ENCODE measurements at places on chromosomes 12 and 14.

- DNase-seq: peak; percentile 38
Observed at GRCh38 chr12:32107359-32108267, 966 bp downstream of the BICD1 start.

DNA sequence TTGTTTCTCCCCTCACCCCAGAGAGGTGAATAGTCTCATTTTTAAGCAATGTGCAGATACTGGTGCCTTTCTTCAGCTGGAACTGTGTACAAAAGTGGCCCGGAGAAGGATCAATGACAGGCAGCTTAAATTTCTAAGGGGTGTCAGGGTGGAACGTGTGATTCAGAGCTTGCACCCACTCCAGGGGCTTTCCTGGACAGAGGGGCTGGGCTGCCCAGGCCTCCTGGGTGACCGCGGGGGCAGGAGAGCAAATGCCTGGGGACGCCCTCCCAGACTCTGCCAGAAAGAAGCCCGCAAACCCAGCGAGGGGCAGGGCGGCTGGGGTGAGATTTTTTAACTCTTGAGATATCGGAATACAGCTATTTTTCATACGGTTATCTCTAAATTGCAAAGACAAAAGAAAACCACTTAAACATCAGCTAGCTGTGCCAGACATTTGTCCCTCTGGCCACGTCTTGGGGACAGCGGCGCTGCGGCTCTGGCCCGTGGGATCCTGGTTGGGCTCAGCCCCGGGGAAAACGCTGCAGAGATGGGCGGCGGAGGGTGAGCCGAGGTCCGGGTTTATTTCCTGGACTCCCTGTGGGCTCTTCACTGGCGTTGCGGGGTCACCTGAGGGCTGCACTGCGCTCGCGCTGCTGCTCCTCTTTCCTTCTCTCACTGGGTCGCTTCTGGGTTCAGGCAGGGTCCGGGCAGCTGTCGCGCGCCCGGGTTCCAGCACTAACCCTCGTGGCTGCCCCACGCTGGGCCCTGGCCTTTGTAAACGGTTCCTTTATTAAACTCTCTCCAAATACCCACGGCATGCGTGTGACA is 35.8 kb downstream of the NFKBIA start:
- no peak for DNase-seq

DNA sequence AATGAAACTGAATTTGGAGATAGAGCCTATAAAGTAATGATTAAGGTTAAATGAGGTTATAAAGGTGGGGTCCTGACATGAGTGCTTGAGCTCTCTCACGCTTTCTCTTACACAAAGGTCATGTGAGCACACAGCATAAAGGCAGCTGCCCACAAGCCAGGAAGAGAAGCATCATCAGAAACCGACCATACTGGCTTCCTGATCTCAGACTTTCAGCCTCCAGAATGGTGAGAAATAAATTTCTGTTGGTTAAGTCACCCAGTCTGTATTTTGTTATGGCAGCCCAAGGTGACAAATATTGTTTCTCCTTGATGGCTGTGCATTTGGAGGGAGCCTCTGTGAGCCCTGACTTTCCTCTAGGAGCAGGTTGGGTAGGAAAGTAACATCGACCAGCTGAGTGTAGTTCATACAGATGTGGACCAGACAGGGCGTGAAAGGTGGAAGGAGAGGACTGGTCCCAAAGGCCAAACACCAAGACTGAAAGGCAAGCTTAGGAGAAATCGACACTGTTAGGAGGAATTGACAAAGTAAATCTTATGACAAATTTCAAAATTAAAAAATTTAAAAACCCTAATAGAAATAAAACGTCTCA is 97.6 kb upstream of the SLC38A2 start:
- DNase-seq: no peak

GRCh38 chr12:22792138-22792537 is 167.2 kb downstream of the ETNK1 start:
- DNase-seq: no peak

- no peak for DNase-seq
Observed at GRCh38 chr12:51392556-51393237, 1.5 kb upstream of the GALNT6 start.

DNA sequence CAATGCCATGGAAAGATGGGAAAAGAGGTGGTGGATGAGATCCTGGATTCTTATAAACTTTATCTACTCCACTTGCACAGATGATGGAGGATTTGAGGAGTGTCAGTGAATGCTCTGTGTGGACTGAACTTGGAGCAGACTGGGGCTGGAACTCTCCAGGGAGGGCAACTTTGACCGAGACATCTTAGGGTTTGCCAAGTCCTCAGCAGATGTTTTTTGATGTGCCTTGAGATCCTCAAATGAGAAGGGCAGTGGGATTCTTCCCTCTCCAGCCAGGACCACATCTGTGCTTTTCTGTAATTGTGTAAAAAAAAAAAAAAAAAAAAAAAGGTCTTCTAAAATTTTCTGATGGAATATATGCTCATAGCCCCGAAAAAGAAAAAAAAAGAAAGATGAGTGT is 23.0 kb upstream of the MYL2 start:
- no peak for DNase-seq

GRCh38 chr12:4282103-4282891 is 8.7 kb downstream of the CCND2 start:
- DNase-seq: no peak

DNA sequence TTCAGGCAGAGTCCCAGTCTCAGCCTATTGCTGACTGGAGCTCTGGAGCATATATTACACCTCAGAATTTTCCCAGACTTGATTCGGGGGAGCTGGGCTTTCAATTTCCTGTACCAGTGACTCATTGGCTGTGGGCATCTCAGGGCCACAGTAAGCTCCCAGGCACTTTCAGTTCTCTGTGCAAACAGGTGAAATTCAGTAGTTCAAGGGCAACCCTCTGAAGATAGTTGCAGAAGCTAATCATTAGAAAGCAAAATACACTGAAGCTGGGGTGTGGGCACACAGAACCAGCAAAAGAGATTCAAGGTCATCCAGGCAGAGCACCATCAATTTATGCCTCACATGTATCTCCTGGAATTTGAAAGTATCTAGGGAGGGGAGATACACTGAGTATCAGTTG is 8.1 kb upstream of the NIN start:
- no peak for DNase-seq

DNA sequence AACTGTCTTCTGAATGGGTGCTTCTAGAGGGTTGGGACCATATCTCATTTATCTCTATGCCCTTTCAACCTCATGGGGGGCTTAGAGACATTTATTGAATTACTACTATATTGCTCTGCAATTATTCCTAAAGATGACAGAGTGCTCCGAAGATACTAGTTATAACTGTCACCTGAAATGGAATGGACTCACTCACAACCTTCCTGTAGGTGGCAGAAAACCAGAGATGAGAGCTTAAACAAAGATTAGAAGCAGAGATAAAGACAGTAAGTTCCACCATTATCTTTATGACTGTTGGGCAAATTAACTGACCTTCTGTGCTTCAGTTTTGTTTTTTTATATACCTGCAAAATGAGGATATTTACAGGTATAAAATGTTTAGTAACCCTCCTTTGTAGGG is 31.5 kb upstream of the GTF2A1 start:
- DNase-seq: no peak

- DNase-seq: no peak
Observed at GRCh38 chr12:68189821-68190242, 30.3 kb upstream of the IFNG start.

DNA sequence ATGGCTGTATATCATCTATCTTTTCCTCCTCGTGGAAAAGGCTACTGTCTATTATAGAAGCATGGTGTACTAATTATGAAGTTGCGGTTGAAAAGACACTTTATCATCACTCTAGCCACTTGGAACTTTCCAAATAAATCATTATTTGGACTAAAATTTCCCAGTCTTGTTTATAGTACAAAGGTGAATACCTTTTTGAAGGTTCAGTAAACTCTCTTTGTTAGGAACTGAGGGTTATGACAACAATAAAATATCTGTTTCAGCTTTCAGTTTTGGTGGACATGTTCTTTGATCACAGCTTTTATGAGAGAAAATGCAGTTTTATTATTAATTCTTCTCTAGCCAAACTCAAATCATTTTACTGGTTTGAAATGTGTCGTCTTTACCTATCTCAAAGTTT is 216.7 kb downstream of the FBXL14 start:
- DNase-seq: no peak

GRCh38 chr14:65565948-65566347 is 153.4 kb downstream of the FUT8 start:
- no peak for DNase-seq

GRCh38 chr12:116996093-116996492 is 85.3 kb downstream of the FBXW8 start:
- DNase-seq: no peak

DNA sequence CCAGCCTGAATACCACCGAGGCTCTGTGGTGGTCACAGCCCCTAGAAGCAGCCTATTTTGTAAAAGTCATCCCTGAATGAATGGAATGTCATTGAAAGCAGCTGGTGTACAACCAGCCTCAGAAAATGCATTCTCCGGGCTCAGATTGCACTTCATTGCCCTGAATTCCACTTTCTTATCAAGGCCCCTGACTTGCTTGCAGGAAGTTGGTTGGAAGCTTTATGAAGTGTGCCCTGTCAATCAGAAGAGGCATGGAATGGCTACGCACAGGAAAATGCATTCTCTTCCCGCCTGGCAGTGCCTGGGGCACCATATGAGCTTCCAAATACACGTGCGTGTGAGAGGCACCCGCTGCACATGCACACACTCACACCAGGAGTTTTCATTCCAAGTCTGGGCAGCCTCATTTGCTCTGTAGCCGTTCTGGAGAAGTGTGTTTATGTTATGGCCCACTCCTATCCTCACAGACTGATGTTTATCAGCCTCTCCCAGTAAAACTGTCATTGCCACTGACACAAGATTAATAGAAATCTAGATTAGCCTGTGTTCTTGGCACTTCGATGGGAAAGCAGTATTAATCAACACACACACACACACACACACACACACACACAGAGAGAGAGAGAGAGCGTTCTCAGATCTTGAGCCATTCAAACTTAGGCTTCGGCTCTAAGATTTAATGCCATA is 63.9 kb downstream of the NUAK1 start:
- DNase-seq: no peak

GRCh38 chr14:47148686-47149085 is 497.1 kb upstream of the RPL10L start:
- no peak for DNase-seq

- DNase-seq: peak; percentile 60
Observed at GRCh38 chr12:121926874-121927706, 8.7 kb downstream of the CFAP251 start.

DNA sequence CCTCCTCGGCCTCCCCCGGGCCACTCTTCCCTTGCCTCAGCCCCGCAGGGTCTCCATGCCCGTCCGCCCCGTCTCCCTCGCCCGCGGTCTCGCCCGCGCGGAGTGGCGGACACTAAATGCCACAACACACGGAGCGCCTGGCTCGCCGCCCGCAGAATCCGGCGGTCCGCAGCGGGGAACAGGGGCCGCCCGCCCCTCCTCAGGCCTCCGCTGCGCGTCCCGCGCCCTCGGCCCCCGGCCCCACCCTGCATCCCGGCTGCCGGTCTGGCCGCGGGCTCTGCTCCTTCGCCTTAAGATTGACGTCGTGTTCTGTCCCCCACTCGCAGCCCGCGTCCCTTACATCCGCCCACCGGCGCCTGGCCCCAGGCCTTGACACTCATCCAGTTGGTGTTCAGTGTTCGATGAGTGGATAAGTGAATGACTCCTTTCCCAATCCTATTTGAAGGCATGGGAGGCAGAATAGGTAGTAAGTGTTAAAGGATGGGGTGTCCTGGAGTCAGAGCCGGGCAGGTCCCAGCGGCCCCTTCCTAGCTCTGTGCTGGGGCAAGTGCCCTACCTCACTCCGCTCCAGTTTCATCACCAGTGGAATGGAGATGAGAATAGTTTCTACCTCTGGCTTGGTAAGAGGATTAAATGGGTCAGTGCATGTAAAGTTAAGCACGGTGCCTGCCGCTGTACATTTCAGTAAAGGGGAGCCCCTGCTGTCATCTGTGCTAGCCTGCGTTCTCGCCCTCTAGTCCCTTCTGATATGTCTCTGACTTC is 622 bp downstream of the TECPR2 start:
- no peak for DNase-seq

DNA sequence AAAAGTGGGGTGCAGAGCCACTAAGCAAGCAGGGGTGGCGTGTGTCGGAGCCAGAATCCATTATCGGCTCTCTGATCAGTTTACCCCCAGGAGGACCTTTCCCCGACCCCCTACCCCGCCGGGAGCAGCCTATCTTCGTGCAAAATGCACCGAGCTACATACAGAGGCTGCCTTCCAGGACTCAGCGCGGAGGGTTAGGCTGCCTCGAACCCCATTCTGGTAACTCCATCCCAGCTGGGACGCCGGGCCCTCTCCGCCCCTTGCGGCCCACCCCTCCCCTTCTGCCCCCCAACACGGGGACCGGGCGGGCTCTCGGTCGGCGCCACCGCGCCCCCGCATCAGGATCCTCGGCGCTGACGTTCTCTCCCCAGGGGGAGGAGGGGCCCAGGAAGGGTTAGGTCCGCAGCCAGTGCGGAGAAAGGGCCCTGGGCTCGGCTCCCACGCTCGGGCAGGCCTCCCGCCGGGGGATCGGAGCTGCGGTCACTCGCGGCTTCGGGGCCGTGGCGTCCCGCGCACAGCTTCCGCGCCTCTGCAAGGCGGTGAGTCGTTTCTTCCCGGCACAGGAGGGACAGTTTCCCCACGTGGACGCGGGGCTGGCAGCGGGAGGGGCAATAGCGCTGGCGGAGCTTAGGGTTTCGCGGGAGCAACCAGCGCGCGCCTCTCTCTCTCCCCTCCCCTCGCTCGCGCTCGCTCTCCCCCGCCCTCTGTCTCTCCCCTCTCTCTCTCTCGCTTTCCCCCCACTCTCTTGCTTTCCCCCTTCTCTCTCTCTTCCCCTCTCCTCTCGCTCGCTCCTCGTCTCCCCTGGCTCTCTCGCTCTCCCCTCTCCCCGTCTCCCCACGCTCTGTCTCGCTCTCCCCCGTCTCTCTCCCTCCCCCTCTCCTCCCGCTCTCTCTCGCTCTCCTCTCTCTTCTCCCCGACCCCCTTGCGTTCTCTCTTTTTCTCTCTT is 12.5 kb upstream of the MAP3K9 start:
- DNase-seq: peak; percentile 6

Data from RPMI8226 (cell line).